ENCODE measurements at places on chromosomes 4 and X. TPM values are rescaled to one million over a fixed set of nuclear protein-coding genes. Genes with fewer than 3 reads are reported as not detected.

DNA sequence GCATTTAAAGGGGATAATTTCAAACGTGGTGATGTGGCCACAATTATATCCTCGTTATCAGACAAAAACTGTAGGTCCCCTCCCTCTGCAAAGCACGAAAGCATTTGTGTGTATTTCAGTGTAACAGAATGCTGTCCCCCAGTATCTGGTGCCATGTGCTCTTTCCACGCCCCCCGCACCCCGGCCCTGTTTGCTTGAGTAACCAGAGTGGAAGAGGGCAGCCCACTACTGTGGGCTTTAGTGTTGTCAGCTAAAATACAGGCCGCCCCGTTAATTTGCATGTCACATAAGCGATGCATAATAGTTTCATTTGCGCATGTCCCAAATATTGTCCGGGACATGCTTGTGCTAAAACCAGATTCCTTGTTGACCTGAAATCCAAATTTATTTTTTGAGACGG, 110.1 kb downstream of the PHKA2 start:
- DNase-seq = no peak

SLC16A2 gene
- 10.6 TPM for total RNA-seq

TNIP3 gene
- 0.32 TPM for total RNA-seq

ERCC6L gene
- 5.6 TPM for total RNA-seq

GRCh38 chr4:40395908-40396793, 61.0 kb downstream of the CHRNA9 start:
- peak; percentile 45 for DNase-seq

TSPAN5 gene
- 46.1 TPM for total RNA-seq

DNA sequence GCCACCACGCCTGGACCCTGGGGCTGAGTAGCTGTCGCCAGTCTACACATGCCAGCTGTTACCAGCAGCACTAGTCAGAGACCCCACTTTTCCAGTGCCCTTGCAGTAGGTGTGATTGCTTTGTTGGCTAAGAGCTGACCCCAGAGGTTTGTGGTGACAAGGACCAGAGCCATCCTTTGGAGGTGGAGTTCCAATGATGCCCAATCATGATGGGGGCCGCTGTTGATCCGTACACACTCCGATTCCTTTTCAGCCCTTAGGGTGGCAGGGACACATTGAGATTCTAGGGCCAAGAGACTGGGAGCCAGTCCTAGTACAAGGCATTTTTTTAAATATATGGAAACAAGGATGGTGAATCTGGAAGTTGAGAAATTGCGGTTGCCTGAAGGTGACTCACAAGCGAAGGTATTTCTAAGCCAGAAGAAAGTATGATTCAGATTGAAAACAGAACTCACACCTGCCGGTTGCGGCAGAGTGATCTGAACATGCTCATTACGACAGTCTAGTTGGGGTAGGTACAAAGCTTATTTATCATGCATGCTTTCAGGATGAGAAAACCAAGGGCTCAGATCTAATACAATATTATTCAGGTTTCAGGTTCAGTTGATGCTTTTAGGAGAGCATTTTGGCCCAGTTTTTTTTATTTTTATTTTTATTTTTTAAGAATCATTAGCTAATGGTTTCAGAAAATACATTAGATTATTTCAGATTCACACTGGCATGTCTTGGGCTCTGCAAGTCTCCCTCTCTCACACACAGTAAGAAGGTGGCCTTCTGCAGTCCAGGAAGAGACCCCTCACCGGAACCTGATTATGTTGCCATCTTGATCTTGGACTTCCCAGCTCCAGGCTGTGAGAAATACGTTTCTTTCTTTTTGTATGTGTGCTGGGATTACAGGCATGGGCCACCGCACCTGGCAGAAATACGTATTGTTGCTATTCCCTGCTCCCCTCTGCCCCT, 43.4 kb downstream of the SHROOM2 start:
- peak; percentile 66 for DNase-seq

- DNase-seq = no peak
Measured at GRCh38 chr4:8047837-8048678, 108.4 kb upstream of the AFAP1 start.

GATA1 gene
- total RNA-seq = not detected

CDS1 gene
- total RNA-seq = under 0.01 TPM

- DNase-seq = peak; percentile 89
Measured at GRCh38 chr4:5040856-5041620, 10.2 kb upstream of the STK32B start.

GRCh38 chr4:153207567-153207966, 3.3 kb downstream of the TRIM2 start:
- peak; percentile 43 for DNase-seq

DNA sequence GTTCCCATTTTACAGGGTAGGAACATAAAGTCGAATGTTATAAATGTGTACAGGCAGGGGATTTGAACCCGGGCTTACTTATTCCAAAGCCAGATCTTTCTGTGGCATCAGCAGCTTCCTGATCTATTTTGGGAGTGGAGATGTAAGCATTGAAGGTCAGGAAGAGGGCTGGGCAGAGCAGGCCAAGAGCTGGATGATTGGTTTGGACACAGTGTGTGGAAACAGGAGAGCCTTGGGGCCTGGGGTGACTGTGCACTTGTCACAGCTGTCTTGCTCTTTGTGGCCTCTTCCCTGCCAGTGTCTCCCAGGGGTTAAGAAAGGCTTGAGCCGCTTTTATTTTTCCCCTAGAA, 127.9 kb upstream of the ENPP6 start:
- DNase-seq = peak; percentile 32

CCDC160 gene
- not detected for total RNA-seq

FGFBP1 gene
- total RNA-seq = not detected
